Activated T-cell treated with anti-CD3 and anti-CD28 coated beads, Interleukin-2, amount 50 U/mL, for 72 hours (primary cell): ENCODE measurements at places on chromosomes 2 and 18.
A peak's percentile ranks its signal among the peaks of the same experiment; 100 is the strongest.

- DNase-seq = no peak
These were observed 497.2 kb downstream of the THSD7B start for GRCh38 chr2:137262594-137262993.

DNA sequence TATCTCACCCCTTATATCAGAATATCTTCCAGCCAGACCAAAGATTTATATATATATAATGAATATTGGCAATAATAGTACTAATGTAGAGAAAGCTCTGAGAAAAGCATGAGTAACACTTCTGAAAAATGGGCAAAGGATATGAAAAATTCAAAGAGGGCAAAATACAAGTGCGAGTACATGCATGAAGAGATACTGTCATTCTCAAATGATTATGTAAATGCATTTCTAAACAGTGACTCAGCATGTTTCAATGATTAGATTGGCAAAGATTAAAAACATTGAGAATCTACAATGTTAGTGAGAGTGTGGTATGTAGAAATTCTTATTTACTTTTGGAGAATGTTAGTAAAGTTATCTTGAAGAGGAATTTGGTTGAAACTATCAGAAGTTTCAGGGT is 118.3 kb upstream of the NEDD4L start:
- DNase-seq = no peak

DNA sequence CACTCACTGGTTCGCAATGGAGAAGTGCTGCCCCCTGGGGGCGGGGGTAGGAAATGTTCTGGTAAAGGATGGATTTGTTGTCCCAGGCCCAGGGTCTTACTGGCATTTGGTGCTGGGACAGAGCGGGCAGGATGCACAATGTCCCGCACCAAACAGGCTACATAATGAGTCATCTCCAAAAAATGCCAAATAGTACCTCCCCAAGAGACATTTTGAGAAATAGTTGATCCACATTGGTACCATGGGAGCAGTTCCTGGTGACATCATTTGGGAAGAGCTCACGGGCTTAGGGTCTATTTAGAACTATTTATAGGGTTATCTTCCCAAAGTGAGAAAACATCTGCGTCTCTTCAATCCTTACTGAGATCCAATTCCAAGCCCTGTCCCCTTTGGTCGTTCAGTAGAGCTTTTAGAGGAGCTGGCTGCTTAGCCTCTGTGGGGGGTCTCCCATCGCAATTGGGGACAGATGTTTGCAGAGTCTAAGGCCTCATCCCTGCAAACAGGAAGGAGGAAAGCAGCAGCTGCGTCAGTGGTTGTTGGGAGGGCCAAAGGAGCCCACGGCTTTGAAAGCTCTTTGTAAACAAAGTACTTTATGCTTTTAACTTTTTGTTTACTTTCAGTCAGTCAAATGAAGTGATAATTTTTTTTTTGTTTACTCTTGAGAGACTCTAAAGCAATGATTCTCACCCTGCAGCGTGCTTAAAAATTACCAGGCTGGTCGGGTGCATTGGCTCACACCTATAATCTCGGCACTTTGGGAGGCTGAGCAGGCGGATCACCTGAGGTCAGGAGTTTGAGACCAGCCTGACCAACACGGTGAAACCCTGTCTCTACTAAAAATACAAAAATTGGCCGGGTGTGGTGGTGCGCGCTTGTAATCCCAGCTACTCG is 49.3 kb downstream of the GREB1 start:
- DNase-seq = peak; percentile 80

GRCh38 chr2:53202063-53202462 is 565.5 kb upstream of the CHAC2 start:
- no peak for DNase-seq
